Activated CD8-positive, alpha-beta memory T cell treated with anti-CD3 and anti-CD28 coated beads for 1 hour (primary cell): ENCODE measurements at places on chromosomes 7 and 10.
A peak's percentile ranks its signal among the peaks of the same experiment; 100 is the strongest.

DNA sequence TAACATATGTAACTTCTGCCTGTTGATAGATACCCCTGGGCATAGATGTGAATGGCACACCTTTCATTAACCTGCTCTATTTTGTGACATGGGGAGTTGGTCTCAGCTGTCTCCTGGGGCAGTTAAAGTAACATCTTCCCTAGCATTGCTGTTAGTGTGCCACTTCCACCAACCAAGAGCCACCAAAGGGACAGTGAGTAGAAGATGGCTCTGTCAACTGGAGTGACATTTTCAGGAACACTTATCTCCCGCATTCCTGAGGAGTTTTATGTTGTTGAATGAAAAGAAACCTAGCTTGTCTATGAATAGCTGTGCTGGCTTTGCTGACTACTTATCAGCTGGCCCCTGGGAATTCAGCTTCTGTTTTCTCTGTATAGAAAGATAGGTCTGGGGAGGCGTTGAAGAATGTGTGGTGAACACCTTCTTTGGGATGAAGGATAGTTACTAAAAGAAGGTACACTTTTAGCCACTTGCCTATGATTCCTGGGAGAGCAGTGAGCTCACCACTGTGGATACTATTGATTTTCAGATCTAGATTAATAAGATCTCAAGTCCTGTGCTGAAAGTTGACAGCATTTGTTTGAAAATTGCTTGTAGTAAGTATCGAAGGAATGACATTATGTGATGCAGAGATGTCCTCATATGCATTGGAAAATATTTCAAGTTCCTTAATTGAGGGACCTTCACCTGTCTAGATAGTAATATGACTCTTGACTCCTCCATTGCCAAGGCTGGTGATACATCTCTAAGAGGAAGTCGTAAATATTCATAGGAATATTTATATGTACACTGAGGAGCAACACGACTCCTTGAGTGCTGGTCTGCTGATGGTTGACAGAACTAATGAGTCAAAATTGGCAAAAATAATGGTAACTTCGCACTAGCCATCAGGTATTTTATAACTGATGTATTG is 7.6 kb downstream of the STARD3NL start:
- no peak for DNase-seq

- DNase-seq: no peak
These were observed 30.2 kb upstream of the ANKRD2 start for GRCh38 chr10:97542169-97543024.

- no peak for DNase-seq
These were observed 57.4 kb downstream of the ITGB8 start for GRCh38 chr7:20388084-20388483.

DNA sequence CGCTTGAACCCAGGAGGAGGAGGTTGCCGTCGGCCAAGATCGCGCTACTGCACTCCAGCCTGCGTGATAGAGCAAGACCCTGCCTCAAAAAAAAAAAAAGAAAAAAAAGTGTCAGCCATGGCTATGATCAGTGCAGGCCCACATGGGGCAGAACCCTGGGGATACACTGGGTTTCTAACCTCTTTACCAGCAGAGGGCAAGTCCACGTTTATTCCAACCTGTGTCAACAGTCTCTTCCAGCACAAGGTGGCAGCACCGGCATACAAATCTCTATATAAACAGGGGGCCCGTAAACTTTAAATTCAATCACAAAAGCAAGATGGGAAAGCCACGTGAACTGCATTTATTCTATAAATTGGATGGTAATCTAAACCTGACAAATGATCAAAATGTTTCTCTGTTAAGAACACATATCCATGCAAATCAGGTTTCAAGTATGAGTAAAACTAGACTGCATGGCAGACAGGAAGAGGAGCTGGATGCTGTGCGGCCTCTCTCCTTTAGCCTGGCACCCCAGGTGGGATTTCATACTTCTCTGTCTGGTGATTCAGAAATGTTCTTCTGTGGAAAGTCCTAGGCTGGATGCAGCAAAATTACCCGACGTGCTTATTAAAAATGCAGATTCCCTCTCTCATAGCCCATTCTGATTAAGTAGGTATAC is 60.0 kb upstream of the STEAP1B start:
- peak; percentile 19 for DNase-seq

GRCh38 chr10:102599565-102600327 is 44.5 kb upstream of the TRIM8 start:
- DNase-seq: no peak

- no peak for DNase-seq
These were observed 54.1 kb downstream of the ABLIM1 start for GRCh38 chr10:114603948-114604347.
